ENCODE measurements at places on chromosomes 6 and 20.

DNA sequence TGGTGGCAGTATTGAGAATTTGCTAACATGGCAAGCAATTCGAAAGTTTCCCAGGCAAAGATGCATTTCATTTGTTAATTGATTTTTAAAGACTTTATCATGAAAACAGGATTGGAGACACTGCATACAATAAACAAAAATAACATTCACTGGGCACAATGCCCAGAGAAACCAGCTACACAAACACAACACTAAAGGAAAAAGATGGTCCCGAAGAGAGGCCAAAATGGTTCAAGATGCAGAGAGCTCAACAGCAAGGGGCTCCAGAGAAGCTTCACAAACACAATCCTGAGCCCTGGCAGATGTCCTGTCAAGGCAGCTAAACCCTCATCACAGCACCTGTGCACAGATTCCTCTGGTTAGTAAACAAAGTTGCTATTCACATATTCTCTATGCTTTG, 79.3 kb downstream of the INSM1 start:
- DNase-seq, result no peak

DNA sequence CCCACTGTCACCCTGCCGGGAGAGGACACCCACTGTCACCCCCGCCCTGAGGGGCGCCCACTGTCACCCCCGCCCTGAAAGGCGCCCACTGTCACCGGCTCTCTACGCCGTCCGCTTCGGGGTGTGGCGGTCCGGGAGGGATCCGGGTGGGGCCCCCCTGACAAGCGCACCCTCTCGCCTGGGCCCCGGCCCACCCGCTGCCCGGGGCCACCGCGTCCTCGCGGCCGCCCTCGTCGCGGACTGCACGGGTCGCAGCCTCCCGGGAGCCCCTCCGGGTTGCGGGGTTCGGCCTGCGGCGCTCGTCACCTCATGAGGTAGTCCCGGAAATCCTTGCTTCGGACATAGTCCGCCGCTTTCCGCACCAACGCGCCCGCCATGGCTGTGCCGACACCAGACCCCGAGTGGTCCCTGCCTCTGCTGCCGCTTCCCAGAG, 224 bp downstream of the MPC1 start:
- no peak for DNase-seq

GRCh38 chr6:169981969-169982368, 230.5 kb downstream of the ERMARD start:
- DNase-seq, result no peak

DNA sequence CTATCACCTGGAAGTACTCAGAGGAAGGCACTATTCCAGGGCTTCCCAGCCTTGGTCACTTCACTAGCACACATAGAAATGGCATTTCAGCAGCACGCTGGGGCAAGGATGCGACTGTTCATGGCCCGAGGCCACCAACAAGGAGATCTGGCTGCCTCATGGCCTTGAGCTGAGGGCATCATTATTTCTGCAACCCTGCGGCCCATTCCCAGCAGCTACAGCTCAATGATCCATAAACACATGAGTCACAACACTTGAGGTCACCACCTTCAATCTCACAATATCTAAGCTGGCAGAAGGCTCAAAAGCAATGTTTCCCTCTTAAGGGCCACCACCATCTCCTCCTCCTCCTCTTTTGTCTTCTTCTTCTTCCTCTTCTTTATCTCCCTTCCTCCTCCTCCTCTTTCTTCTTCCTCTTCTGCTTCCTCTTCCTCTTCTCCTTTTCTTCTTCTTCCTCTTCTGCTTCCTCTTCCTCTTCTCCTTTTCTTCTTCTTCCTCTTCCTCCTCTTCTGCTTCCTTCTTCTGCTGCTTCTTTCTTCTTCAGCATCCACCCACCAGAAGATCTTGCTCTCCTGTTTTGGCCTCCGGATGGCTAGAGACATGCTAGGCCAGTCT, 382.9 kb upstream of the CNR1 start:
- DNase-seq, result no peak

GRCh38 chr6:13767121-13767808, 47.1 kb downstream of the MCUR1 start:
- DNase-seq, result no peak

DNA sequence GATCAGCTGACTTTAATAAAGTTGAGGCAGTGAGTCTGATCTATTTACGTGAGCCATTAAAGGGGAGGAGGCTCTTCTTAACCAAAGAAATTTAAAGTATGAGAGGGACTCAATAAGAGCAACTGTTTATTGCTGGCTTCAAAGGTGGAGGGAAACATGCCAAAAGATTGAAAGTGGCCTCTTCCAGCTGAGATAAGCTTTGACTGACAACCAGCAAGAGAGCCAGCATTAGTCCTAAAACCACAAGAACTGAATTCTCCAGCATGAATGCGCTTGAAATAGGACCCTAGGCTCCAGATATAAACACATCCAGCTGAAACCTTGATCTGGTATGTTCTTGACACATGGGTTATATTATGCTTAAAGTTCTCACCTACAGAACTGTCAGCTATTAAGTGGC, 123.1 kb upstream of the GJE1 start:
- DNase-seq, result no peak

DNA sequence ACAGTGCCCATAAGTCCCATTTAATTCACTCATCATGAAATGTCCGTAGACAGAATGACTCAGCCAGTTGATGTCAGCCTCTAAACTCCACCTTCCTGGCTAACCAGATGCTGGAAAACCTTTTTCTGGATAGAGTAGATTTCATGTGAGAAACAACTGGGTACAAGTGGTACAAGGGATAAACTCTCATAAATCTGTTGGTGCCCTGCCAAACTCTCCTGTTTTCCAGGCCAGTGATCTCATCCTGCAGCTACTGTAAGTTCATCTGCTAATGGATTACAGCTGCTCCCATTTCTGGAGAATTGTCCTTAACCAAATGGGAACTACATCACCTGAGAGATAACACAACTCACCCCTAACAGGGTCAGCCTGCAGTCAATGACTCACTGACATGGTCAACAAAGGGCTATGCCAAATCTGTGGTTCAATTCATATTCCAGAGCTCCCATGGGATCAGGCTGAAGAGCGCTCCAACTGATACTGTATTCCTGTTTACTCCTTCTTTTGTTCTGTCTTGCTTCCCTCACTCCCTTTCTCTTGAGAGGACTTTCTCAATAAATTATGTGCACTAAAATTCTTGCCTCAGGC, 210.1 kb upstream of the HDDC2 start:
- no peak for DNase-seq

DNA sequence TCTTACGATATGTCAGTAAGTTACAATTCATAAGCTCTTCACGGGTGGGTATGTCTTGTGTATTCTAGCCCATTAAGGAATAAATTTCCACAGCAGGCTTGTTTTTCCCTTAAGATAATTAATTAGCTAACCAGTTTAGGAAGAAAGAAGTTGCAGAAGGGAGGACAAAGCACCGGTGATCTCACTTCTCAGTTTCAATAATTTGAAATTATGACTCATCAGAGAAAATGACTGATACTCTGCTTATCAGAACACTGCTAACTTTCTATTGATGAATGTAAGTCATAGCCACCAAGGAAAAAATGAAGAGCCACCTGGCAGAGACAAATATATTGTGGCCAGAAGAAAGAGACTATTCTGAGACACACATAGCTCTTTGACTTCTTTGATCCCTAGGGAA, 35.0 kb upstream of the ENTPD6 start:
- no peak for DNase-seq

- no peak for DNase-seq
Observed at GRCh38 chr6:144583614-144583954, 298.4 kb downstream of the UTRN start.

- no peak for DNase-seq
Observed at GRCh38 chr6:52233975-52234823, 10.1 kb downstream of the IL17F start.

- DNase-seq, result no peak
Observed at GRCh38 chr6:159117046-159117445, 52.2 kb upstream of the FNDC1 start.

DNA sequence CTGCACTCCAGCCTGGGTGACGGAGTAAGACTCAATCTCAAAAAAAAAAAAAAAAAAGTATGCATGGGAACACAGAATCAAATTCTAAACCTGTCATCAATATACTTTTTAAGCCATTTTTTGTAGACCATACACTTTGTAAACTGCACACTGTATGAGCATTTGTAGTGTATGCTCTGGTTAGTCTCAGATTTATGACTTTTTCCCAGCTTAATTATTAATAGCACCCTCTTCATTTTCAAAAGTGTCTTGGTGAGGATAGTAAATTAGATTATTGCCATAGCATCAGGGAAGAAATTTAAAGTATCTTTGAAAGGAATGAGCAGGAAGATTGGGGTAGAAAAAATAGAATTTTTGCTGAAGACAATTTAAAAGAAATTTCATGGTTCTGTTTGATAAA, 330.8 kb upstream of the RSPO3 start:
- DNase-seq, result no peak

DNA sequence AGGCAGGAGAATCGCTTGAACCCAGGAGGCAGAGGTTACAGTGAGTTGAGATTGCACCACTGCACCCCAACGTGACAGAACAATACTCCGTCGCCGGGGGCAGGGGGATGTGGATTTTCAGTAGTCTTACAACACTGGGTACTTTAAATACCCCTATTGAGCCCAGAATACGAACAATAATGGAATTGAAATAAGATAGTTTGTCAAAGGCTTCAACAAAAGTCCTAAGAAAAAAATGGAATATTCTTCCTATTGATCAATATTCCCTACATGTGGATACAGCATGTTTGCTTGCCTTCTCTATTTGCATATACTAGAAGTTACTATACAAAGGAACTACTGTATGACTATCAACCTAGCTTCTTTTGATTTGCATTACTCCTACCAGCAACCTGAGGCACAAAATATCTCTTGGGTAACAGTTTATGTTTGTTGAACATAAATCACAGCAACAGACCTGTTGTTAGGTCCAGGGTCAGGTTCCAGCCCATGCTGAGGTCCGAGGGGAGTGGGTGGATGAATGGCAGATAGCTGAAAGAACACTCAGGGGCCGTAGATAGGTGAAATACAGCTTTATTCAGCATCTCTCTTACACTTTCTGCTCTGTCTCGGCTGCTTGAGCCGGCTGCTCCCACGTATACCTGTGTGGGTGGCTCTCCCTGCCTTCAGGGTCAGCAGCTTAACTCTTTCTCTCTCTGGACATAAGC, 23.8 kb downstream of the MAN1A1 start:
- DNase-seq, result no peak

GRCh38 chr6:14913931-14914330, 331.9 kb upstream of the JARID2 start:
- no peak for DNase-seq

DNA sequence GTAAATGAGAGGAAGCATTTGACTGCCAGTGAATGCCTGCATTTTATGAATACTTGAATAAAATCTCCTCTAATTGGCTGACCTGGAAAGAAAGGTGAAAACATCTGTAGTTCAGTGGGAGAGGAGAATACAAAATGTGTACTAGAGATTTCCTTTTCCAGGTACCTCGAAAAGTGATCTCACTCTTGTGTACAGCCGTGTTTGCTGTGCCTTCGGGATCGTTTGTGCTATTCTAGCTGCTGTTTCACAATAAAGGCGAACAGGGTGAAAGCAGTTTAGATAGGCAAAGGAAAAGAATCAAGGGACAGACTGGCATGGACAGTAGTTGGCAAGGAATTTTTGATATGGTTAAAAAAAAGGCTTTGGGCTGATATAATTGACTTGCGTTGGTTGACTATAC, 112.3 kb downstream of the ARID1B start:
- no peak for DNase-seq

- no peak for DNase-seq
Observed at GRCh38 chr20:1894471-1894950, 696 bp upstream of the SIRPA start.

All from stimulated activated CD8-positive, alpha-beta memory T cell treated with anti-CD3 and anti-CD28 coated beads, Interleukin-7, amount 100 ng/mL, for 24 hours (primary cell).